Esophagus squamous epithelium (tissue), 5 donors: ENCODE measurements at places on chromosomes 2 and 18.

DNA sequence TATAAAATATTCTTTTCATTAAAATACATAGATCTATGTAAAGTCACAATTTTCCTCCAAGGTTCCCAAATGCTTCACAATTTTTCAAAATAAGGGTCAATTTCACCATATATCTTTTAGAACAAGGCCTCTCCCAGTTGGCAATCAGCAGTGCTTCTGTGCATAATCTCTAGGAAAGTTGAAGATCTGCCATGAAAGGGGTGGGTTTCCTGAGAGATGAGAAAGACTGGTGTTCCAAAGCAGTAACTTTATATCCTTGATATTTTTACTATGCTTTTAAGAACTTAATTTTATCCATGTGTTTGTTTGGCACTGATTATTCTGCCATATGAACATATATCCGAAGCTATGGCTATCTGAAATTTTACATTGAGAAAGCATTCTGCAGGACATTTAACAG is 199.4 kb upstream of the CYP26B1 start:
- DNase-seq: no peak

DNA sequence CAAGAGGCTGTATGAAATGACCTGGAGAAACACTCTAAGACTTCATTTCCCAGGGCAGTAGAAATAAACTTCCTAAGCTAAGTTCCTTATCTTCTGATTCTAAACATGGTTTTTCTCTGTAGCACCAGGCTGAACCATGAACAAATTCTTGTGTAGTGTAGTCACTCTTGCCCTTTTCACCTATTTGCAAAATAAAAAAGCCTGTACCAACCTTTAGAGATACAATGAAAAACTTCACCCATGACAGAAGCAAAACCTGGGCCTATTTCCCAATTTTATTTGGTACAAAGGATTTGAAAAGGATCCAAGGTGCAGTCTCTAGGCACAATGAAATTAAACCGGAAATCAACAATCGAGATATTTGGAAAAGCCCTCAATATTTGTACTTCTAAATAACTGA is 43.6 kb downstream of the POLR1A start:
- no peak for DNase-seq

DNA sequence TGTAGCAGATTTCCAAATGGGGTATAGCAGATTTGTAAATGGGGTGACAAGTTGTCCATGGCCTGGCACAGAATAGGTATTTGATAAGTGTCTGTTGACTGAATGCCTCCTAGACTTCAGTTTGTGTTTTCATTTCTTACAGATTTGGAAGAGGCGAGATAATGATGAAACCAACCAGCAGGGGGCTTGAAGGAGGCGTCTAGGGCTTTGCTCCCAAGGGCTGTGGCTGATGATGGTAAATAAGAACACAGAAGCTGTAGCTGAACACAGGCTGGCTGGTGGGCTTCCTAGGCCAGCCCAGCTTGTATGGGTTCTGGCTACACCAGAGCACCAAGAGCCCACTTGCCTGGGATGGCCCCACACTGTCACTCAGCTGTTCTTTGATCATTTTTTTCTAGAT is 19.4 kb downstream of the SFTPB start:
- no peak for DNase-seq

DNA sequence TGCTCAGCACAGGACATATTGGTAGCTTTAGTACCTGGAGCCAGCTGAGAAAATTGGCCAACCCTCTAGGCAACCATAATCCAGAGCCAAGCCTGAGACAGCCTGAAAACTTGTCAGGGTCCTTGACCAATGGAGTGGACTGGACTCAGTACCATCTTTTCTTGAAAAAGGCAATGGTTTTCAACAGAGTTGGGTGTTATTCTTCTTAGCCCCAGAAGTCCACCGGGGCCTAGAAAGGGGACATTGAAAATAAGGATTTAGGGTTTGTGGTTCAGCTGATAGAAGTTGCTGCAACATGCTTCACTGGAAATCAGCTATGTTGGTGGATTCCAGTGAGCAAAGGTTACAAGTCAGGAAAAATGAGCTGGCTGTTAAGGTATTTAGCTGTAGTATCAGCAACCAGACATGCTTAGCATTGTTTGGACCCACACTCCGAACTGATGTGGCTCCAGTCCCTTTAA is 22.1 kb upstream of the CNOT11 start:
- DNase-seq: no peak

DNA sequence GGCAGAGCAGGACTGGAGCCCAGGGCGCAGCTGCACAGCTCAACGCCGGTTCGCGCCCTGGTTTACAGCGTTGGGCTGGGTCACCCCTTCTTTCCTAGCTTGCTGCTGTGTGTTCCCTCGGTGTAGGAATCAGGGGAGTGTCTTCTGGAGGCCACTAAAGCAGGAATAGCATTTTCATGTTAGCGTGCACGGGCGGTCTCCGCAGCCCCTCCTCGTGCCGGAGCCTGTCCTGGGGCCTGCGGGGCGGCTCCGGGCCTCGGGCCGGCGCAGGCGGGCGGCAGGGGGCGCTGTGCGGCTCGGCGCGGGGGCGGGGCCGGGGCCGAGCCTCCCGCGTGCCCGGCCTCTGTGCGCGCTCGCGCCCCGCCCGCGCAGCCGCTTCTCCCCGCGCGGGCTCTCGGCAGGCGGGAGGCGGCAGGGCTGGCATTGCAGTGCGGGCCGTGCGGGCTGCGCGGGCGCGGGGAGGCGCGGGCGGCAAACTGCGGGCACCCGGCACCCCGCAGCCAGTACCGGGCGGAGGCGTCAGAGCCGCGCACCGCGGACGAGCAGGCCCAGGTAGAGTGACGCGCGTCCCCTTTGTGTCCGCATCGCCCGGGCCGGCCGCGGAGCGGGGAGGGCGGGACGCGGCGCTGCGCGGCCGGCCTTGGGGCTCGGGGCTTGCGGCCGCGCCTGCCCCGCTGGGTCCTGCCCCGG is at the start of gene RNF144A:
Gene RNF144A, plus strand, starts transcription at position 342 of the 690 bp plus-strand sequence. CDS start 79,515 bp downstream, outside the sequence.
- DNase-seq: no peak
